ENCODE measurements at places on chromosomes 1 and 21. TPM values are rescaled to one million over a fixed set of nuclear protein-coding genes. Genes with fewer than 3 reads are reported as not detected.
A peak's percentile ranks its signal among the peaks of the same experiment; 100 is the strongest.

The AK4 gene
- 15.7 TPM for total RNA-seq

The VWA5B1 gene
- total RNA-seq = not detected

The BMP8B gene
- 0.59 TPM for total RNA-seq

The LRRC71 gene
- not detected for total RNA-seq

The NEXN gene
- 2.4 TPM for total RNA-seq

The SYPL2 gene
- total RNA-seq = 1.6 TPM

The SCAF4 gene
- total RNA-seq = 28.4 TPM

The KIAA0040 gene
- 18.5 TPM for total RNA-seq

The ACP6 gene
- 14.5 TPM for total RNA-seq

- no peak for DNase-seq
- no peaks in the 10 kb centered on the region for H3K36me3 ChIP-seq
- no peak overlapping the region for H3K27ac ChIP-seq
- H3K4me3 ChIP-seq = no peak overlapping the region
Measured at GRCh38 chr1:237115035-237115434, 73.1 kb downstream of the RYR2 start.

DNA sequence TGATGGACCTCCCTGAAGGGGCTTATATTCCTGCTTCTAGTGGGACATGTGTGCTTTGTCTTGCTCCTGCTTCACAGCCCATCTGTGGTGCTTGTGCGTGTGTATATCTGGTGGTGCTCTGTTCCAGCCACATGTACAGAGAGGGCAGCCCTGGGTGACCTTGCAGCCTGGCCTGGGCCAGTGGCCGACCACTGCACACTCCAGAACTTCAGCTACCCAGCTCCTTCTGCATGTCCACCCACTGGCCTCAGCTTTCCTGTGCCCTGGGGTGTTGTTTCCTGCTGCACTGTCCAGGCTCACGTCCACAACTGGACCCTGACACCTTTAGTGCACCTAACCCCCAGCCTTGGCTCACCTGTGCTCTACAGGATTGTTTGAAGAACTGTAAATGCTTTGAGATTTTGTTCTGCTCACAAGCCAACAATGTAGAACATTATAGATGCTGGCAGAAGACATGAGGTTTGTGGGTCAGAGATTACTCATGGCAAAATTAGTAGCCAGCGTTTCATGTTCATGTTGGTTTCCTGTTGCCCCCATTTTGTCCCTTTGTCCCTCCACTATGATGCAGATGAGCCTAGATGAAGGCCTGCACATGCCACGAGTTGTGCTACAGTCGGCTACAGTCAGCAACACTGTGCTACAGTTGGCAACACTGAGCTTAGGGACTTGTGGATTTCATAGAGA, 5.3 kb upstream of the S100B start:
- H3K4me1 ChIP-seq = no peaks in the 10 kb centered on the region
- no peaks in the 10 kb centered on the region for H3K27me3 ChIP-seq
- no peak overlapping the region for H3K27ac ChIP-seq
- DNase-seq = no peak
- no peak overlapping the region for H3K4me3 ChIP-seq
- H3K36me3 ChIP-seq = no peaks in the 10 kb centered on the region

DNA sequence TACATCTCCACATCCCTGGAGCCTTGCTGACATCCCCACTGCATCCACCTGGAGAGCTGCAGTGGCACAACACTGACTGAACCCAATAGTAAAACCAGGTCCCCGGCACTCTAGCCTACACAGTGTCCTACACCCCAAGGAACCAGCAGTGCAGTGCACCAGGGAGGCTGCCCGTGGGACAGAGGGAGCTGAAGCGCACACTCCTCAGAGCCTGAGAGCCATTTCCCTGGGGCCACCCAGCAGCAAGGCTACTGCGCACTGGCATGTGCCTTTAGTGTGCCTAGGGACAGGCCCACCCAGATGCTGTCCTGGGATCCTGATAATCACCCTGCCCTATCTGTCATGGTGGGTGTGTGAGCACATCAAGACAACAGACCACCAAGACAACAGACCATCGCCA, 31.9 kb downstream of the NSL1 start:
- no peak for DNase-seq
- no peaks in the 10 kb centered on the region for H3K36me3 ChIP-seq
- H3K27me3 ChIP-seq = no peaks in the 10 kb centered on the region
- H3K4me1 ChIP-seq = no peaks in the 10 kb centered on the region

DNA sequence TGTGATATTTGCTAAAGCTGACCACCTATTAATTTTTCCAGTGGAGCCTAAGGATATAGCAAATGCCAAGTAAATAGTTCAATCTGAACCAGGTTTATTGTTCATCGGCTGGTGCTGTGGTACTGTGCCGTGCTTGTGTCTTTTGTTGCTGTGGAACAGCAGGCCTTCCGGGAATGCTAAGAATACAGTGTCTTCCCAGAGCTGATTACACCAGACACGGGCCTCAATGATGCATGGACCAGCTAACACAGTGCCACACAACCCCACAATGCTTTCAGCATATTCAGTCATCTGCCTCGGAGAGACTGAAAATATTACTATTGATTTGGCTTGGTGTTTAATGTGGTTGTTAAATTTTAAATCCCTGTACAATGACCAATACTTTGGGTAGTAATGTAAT, 415.4 kb downstream of the PTBP2 start:
- H3K27ac ChIP-seq = no peak overlapping the region
- no peaks in the 10 kb centered on the region for H3K36me3 ChIP-seq
- no peaks in the 10 kb centered on the region for H3K27me3 ChIP-seq
- no peaks in the 10 kb centered on the region for H3K4me1 ChIP-seq
- no peak overlapping the region for H3K4me3 ChIP-seq

DNA sequence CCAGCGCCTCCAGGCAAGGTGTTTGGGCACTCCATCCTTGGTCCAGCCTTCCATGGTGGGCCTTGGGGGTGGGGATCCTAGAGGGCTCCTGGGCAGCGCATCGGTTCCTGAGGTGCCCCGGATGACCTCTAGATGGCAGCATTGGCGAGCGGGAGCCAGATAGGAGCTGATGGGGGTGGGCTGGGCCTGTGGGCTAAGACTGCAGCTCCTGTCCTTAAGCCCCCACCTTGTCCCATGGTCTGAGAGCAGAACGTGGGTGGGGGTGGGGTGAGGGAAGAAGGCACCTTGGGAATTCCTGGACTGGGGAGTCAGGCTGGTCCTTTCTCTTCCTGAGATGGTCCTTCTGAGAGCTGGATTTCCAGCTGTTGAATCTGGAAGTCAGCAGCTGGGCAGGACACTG, 93.4 kb upstream of the CSF3R start:
- peak; percentile 37 for DNase-seq
- no peaks in the 10 kb centered on the region for H3K36me3 ChIP-seq
- H3K4me3 ChIP-seq = no peak overlapping the region
- H3K4me1 ChIP-seq = no peaks in the 10 kb centered on the region
- no peak overlapping the region for H3K27ac ChIP-seq

- DNase-seq = no peak
- no peak overlapping the region for H3K27ac ChIP-seq
- H3K36me3 ChIP-seq = no peaks in the 10 kb centered on the region
Measured at GRCh38 chr1:53116307-53116810, 26.1 kb downstream of the SLC1A7 start.

- H3K27ac ChIP-seq = no peak overlapping the region
- H3K4me3 ChIP-seq = no peak overlapping the region
- DNase-seq = no peak
- no peaks in the 10 kb centered on the region for H3K4me1 ChIP-seq
- no peaks in the 10 kb centered on the region for H3K27me3 ChIP-seq
Measured at GRCh38 chr1:30742963-30743559, 14.5 kb downstream of the LAPTM5 start.

- DNase-seq = no peak
- H3K27ac ChIP-seq = no peak overlapping the region
- no peak overlapping the region for H3K4me3 ChIP-seq
- no peaks in the 10 kb centered on the region for H3K36me3 ChIP-seq
Measured at GRCh38 chr1:33819290-33819912, 44.5 kb upstream of the HMGB4 start.

DNA sequence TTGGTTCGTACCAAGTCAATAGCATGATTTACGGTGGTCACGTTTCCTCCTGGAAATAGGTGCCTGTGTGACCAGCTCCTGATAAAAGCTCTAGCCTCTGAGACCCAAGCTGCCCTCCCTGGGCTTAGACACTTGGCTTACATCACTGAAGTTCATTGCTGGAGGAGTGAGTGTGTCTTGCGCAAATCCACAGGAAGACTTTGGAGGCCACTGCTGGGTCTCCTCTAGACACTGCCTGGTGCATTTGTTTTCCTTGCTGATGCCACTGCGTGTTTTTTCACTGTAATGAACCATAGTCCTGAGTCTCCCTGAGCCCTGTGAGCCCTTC, 230.6 kb downstream of the DSCAM start:
- H3K36me3 ChIP-seq = no peaks in the 10 kb centered on the region
- no peak overlapping the region for H3K27ac ChIP-seq
- no peak for DNase-seq

DNA sequence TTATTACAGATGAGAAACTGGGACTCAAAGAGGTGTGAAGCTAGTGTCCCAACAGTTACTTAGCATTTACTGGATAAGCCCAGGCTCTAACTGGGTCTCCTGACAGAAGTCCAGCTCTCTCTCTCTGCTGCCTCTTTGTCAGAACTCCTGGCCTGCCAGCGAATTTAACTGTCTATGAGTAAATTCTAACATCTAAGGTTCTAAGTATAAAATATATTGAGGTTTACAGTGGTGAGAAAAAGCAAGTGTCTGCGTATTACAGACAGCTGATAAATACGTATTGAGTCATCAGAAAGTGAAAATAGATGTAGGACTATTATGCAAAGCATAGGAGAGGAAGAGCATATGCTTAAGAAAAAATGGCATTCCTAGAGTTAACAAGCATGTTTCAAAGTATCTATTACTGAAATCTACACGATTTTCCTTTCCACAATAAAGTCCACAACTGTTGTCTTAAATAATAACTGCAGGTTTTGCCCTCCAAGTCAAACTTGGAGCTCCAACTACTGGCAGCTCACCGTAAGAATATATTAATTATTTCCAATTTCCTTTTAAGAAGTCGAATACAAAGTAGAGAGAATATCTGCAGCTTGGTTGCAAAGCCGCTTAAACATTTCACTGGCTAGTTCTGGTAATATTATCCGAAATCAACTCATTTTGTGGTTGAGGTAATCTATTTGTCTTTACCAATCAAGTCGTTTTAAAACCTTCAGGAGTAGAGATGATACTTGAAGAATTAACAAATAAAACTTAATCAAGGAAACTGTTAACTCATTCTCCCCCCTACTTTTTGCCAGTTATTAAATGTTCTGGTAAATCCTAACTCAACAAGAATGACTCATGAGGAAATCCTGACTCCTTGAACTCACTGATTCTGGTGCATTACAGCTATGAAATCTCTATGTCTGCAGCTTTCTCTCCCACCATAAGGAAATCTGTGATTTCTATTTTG, 1.4 kb upstream of the RGS2 start:
- no peaks in the 10 kb centered on the region for H3K4me1 ChIP-seq
- peak overlapping the region; percentile 55 for H3K4me3 ChIP-seq
- peak overlapping the region; percentile 66 for H3K27ac ChIP-seq
- DNase-seq = no peak
- H3K36me3 ChIP-seq = no peaks in the 10 kb centered on the region
- no peaks in the 10 kb centered on the region for H3K27me3 ChIP-seq

DNA sequence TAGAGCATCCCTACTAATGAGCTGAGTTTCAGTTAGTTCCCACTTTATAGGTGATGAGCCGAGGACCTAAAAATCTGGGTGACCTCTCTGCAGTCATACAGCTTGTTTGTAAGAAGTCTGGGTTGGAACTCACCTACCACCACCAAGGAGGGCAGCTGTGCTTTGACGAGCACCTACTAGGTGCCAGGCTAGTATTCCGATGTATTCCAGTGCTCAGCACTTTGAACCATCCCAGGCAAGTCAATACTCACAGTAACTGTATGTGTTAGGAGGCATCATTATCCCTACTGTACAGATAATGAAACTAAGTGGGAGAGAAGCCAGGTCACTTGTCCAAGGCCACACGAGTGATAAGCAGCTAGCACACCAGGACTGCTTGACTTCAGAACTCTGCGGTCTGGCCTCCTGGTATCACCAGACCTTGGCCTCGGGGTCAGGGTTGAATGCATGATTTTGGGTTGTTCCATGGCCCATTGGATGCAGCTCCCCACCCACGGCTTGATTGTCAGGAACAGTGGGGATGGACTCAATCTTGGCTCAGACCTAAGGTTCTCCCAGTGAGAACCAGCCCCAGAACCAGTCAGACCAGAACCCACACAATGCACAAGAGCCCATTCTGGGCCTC, 20.7 kb downstream of the ECE1 start:
- no peak overlapping the region for H3K4me3 ChIP-seq
- H3K27ac ChIP-seq = no peak overlapping the region
- H3K27me3 ChIP-seq = no peaks in the 10 kb centered on the region
- H3K36me3 ChIP-seq = no peaks in the 10 kb centered on the region
- DNase-seq = peak; percentile 68

DNA sequence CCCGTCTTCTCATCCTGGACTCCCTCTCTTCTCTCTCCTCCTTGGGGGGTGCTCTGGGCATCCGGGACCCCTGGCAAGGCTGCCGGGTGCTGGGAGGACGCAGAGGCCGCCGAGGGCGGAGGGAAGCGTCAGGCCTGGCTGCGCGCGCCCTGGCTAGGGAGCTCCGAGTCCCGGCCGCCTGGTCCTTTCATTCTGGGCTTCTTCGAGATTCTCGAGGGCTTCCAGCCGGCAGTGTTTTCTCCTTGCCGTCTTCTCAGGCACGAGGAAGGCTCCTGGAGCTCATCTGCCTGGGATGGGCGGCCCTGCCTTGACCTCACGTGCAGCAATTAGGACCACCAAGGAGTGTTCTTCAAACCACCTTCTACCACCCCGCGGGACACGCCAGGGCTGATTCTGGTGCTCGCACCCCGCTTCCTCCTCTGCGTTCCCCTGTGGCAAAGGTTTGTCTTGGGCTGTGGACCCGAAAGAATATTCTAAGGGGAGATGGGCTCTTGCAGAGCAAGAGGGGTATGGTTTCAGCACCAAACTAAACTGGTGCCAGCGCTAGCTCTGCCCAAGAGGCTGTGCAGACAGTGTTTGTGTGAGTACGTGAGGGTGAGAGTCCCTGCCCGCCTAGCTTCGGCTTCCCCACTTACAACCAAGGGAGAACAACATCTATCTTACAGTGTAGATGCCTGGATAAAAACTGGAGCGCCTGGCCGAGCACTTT, 36.5 kb downstream of the PIK3CD start:
- no peak overlapping the region for H3K27ac ChIP-seq
- no peaks in the 10 kb centered on the region for H3K36me3 ChIP-seq
- H3K4me3 ChIP-seq = peak overlapping the region; percentile 47
- no peaks in the 10 kb centered on the region for H3K27me3 ChIP-seq

DNA sequence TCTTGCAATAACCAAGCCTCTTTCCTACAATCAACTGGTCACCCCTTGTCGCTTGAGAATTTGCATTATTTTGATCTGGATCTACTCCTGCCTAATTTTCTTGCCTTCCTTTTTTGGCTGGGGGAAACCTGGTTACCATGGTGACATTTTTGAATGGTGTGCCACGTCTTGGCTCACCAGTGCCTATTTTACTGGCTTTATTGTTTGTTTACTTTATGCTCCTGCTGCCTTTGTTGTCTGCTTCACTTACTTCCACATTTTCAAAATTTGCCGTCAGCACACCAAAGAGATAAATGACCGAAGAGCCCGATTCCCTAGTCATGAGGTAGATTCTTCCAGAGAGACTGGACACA, 743 bp downstream of the GPR52 start:
- no peak for DNase-seq
- H3K27ac ChIP-seq = no peak overlapping the region
- no peaks in the 10 kb centered on the region for H3K27me3 ChIP-seq
- no peaks in the 10 kb centered on the region for H3K36me3 ChIP-seq

GRCh38 chr1:201267481-201268229, 15.7 kb upstream of the PKP1 start:
- DNase-seq = no peak

- no peak overlapping the region for H3K27ac ChIP-seq
- H3K27me3 ChIP-seq = no peaks in the 10 kb centered on the region
- no peaks in the 10 kb centered on the region for H3K4me1 ChIP-seq
- no peak overlapping the region for H3K4me3 ChIP-seq
- no peaks in the 10 kb centered on the region for H3K36me3 ChIP-seq
Measured at GRCh38 chr1:96416701-96417444, 304.7 kb upstream of the PTBP2 start.
